ENCODE measurements at places on chromosomes 4 and X.

DNA sequence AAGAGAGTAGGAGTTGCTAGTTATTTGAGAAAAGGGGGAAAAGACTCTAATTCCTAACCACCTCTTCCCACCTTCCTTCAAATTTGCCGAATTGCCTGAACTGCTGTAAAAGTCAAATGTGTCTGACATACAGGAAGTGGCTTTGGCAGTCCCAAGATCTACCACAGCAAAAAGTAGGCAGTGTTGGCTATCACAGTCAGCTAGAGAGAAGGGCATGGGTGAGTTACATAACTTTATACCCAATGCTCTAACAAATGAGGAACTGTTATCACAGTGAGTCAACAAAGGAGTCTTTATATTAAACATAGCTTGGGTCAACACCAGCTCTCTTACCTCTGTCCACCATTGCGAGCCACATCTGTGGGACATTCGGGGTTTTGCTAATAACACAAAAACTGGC is 2.4 kb upstream of the MBNL3 start:
- DNase-seq: no peak

- no peak for DNase-seq
Observed at GRCh38 chrX:102968216-102968615, 31.1 kb downstream of the RAB40AL start.

DNA sequence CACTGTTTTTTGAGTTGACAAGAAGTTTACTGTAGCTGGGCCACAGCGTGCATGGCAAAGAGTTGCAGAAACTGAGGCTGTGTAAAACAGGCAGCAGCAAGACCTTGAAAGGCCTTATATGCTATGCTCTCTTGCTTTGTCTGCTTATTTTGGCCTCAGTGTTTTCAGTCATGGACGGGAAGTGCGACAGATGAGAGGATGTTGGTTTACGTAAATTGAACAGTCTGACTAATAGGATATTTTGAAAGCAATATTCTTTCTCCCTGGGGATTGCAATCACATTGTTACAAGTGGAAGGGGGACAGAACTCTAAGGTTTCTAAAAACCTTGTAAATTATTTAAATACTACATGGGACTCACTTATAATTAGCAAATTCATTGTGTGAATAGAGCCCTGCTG is 32.2 kb upstream of the MAGEA10 start:
- DNase-seq: no peak

DNA sequence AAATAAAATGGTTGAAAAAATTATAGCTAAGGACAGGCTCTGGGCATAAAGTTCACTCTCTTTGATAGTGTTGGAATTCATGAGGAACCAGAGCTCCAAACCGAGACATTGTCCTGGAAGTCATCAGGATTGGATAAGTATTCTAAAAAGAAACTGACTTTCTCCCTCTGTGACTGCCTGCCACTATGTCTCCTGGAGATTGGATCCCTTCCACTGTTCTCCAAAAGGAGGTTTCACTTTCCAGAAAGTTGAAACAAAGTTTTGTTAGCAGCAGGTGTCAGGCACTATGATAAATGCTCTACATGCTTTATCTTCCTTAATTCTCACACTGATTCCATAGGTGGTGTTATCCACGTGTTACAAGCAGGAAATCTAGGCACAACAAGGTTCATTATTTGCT is 16.8 kb downstream of the BANK1 start:
- DNase-seq: no peak

DNA sequence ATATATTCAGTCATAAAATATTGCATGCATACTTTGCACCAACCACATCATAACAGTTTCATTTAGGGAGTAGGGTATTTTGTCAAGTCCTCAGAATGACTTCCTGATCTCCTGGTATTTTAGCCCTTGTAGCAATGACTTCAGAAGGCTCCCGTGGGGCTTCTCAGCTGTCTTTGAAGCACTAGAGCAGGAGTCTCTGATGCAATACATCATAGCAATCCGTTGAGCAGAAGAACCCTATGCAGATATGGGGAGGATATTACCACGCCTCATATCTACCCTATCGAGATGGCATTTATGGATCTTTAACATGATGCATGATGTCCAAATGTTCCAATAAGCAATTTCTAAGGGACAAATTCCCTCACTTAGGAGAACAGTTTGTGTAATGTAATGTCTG is 373.7 kb upstream of the FTHL17 start:
- no peak for DNase-seq

DNA sequence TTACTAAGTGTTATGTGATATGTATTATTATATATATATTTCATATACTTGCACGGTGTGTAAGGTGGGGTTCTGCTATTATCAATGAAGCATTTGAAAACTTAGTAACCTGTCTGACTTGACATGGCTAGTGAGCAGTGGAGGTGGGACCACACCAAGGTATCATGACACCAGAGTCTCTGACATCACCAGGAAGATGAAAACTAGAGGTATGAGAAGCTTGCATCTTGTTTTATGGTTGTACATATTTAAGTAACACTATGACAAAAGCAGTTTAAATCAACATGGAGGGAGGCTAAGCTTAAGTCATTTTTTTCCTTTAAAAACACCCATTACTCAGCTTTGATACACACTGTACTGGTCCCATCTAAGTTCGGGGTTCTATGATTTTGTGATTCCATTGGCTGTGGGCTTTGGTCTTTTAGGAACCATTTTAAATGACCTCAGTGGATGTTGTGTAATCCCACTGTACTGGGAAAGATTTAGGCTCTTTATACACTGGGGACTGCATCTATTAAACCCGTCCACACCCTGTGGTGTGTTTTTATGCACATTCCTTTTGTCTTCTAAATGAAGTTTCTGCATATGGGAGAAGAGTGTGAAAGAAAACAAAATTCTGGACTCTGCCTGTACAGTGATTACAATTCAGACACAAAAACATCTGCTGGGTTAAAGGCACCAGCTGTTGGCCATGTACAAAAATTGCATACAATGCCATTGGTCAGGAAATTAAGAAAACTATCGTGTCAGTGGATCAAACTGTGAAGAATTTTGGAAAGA is 570.6 kb downstream of the SPRY1 start:
- DNase-seq: no peak

DNA sequence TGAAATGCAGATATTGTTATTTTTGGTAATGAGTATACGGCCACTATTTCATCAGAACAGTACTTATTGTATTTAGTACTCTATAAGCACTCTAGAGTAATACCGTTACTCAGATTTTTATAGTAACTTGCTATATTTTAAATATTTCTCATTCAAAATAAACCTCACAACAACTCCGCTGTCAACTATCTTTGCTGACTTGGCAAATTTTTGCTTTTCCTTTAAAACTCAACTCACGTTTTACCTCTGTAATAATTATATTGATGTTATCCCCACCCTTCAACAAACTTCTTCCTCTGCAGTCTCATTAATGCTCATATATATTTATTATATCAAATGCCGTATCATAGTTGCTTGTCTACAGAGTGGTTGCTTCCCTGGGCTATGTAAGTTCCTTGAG is 9.0 kb downstream of the JCHAIN start:
- DNase-seq: no peak

GRCh38 chr4:74206088-74206825 is 48.3 kb downstream of the MTHFD2L start:
- DNase-seq: no peak

GRCh38 chrX:48696909-48697727 is 584 bp downstream of the SUV39H1 start:
- DNase-seq: no peak

DNA sequence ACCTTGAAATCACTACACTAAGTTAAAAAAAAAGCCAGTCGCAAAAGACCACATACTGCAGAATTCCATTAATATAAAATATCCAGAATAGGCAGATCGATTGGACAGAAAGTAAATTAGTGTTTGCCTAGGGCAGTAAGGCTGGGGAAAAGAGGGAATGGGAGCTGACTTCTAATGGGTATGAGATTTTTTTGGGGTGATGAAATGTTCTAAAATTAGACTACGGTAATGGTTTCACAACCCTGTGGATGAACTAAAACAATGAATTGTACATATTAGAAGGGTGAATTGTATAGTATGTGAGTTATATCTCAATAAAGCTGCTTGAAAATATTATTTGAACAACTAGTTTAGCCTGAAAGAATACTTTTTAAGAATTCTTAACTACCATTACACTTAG is 6.7 kb upstream of the GPRIN3 start:
- DNase-seq: no peak

DNA sequence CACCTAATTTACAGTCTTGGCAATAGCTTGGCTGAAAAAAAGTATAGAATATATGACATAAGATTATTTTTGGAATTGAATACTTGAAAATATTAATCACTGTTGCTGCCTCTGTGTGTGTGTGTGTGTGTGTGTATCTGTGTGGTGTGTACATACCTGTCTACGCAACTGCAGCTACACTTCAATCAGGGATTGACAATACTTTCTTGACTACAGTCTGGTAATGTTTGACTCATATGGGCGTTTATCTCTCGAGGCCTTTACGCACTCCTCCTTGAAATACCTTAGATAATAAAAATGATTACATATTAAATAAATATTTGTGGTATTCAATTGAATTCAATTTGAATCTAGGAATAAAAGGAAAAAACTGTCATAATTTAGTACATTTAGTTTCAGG is 565.2 kb downstream of the PCDH18 start:
- no peak for DNase-seq
